ENCODE measurements at places on chromosomes 13 and 19.
A peak's percentile ranks its signal among the peaks of the same experiment; 100 is the strongest.

- no peak for DNase-seq
Measured at GRCh38 chr19:21127001-21127400, 14.8 kb upstream of the ZNF431 start.

DNA sequence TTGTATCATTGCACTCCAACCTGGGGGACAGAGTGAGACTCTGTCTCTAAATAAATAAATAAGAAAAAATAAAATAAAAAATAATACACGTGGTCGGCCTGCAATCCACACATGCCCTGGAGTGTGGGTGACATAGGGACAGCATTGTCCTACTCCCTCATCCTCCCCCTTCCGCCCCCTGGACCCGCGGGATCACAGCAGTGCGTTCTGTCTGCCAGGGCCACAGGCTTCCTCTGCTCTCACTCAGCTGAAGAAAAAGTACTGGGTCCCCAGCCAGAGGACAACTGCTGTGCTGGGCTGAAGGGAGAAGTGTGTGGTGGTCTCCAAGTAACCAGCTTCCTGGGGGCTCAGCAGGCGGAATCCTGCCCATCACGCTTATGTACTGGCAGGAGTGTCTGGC is 6.3 kb downstream of the BCAT2 start:
- DNase-seq: no peak

DNA sequence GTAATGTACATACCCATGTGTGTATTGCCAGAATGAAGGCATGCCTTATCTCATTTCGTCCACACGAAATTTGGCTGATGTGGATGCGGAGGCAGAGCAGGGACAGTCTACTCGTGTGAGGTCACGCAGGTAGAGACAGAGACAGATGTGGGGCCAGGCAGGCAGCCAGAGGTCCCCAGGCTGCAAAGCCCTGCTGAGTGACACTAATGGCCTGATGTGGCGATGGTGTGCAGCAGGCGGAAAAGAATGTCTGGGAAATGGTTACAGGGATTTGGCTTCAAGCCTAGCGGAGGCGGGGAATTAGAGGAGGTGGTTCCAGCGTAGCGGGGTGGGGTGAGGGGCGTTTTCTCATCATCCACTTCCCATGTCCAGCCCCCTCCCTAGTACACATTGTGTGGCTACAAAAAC is 4.2 kb upstream of the IZUMO2 start:
- no peak for DNase-seq

DNA sequence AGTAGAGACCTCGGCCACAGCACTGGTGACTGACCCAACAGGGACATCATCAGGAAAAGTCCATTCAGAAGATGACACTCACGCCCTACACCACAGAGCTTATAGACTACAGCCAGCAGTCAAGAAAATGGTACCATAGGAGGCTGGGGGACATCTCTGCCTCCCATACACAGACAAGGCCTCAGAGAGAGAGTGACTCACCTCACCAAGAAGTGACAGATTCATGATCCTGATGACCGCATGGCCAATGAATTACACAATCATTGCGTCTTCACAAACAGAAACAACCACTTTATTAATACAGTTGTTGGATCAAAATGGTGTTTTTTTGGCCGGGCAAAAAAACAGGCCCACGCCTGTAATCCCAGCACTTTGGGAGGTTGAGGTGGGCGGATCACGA is 260.8 kb upstream of the TSHZ3 start:
- DNase-seq: no peak

DNA sequence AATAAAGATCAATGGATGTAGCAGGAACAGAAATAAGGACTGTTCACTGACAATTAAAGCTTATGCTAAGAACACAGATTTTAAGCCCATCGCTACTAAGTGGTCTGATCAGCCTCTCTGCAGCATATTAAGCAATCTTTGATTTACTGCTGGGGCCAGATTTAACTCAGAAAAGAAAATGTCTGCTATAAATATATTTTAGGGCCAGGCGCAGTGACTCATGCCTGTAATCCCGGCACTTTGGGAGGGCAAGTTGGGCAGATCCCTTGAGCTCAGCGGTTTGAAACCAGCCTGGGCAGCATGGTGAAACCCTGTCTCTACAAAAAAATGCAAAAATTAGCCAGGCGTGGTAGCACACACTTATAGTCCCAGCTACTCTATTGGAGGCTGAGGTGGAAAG is 43.0 kb downstream of the METTL21C start:
- DNase-seq: no peak

DNA sequence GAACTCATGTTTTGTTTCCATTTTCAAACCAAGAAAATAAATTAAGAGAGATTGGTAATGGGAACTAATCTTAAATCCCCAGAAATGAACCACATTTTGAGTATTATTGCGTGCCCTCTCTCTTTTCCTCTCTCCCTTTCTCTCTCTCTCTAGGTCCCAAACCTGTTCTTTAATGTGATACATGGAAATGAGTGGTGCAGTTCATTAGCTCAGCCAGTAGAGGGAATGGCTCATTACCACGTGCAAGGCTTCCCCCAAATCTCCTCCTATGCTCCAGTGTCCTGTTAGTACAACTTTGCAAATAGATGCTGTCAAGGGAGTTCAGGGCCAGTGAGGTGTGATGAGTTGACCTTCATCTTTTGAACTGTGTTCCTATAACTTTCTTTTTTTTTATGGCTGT is 178.4 kb downstream of the FGF9 start:
- DNase-seq: no peak

- no peak for DNase-seq
Measured at GRCh38 chr13:97856304-97856675, 97.2 kb upstream of the IPO5 start.

DNA sequence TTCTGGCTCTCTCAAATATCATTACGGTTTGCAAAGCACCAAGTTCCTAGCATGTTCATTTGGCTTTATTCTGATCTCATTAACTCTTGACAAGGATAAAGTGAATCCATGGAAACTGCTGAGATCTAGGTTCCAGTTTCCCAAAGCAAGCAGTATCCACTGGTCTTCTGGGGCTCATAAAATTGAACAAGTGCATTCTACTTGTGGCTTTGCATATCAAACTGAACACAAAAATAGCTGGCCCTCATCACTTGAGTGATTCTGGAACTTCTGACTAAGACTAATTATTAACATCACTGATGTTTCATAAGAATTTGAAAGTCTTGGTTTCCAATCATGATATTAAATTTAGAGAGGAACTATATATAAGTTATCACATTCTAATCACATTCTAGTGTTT is 6.3 kb upstream of the KCTD12 start:
- DNase-seq: no peak

DNA sequence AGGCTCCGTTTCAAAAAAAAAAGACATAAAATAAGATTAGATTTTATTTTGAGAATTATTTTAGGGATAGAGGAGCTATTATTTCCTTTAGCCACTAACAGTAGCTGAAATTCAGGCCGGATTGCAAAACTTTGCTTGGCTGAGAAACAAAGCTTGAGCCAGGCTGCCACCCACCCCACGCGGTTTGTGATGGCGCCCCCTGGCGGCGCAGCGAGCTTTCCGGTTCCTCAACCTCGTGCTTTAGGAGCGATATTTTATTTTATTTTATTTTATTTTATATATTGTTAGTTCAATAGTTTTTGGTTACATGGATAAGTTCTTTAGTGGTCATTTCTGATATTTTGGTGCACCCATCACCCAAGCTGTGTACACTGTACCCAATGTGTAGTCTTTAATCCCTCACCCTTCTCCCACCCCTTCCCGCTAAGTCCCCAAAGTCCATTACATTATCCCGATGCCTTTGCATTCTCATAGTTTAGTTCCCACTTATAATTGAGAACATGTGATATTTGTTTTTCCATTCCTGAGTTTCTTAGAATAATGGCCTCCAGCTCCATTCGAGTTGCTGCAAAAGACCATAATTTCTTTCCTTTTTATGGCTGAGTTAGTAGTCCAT is 19.8 kb upstream of the CEACAM4 start:
- no peak for DNase-seq

DNA sequence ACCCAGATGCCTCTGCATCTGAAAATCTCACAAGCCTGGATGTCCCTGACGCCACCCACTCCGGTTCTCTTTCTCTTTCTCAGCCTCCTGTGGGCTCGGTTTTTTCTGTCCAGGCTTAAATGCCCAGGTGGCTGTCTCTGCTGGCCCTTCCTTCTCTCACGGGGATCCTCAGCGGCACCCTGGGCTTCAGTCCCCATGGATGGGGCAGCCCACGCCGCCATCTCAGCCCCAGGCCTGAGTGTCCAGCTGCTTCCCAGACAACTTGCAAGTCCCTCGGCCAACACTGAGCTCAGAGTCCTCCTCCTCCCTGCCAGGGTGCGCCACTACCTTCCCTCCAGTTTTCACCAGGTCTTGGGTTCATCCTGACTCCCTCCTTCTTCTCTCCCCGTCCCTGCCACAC is 6.4 kb downstream of the FBN3 start:
- DNase-seq: no peak

GRCh38 chr19:48819366-48819816 is 8.6 kb upstream of the BCAT2 start:
- peak; percentile 98 for DNase-seq

DNA sequence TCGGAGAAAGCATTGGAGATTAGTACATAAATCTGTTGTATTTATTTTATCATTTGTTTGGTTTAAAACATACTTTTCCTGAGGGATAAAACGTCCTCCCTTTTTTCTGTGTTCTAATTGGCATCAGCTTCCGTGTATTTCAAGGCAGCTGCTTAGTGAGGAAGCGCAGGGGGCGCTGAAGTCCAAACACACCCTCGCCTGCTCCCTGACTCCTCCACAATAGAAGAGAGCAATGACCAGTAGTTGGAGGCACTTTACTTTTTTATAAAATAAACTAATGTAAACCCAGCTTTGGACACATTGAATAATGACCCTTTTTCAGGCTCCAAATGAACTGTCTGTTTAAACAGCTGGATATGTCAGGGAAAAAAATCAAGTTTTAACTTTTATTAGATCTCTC is 79.9 kb downstream of the RNASEH2B start:
- no peak for DNase-seq

DNA sequence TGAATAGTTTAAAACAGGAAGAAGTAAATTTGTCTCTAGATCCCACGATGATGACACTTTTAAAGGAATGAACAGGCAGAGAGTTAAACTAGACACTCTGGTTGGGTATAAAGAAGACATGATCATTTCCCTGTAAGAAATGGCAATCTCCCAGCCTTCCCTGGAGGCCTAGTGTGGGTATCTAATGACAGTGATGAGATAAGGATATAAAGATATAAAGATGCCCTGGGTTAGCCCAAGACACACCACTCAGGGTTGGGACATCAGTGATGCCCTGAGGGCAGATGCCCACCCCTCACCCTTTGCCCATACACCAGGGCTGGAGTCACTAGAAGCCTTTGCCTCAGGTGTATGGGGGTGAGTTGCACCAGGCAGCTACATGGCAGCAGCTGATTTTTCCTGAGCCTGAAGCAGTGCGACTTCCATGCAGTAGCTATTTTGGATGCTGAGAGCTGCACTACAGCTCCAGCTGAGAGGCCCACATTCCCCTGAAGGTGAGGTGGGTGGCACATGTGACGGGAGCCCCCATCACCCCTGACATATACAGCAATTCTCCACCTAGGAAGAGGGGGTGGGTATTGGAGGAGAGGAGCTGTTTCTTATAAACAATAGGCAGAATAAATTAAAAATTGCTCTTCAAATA is 177.5 kb downstream of the NDFIP2 start:
- DNase-seq: no peak

- no peak for DNase-seq
Measured at GRCh38 chr13:95121516-95121915, 179.7 kb downstream of the ABCC4 start.

DNA sequence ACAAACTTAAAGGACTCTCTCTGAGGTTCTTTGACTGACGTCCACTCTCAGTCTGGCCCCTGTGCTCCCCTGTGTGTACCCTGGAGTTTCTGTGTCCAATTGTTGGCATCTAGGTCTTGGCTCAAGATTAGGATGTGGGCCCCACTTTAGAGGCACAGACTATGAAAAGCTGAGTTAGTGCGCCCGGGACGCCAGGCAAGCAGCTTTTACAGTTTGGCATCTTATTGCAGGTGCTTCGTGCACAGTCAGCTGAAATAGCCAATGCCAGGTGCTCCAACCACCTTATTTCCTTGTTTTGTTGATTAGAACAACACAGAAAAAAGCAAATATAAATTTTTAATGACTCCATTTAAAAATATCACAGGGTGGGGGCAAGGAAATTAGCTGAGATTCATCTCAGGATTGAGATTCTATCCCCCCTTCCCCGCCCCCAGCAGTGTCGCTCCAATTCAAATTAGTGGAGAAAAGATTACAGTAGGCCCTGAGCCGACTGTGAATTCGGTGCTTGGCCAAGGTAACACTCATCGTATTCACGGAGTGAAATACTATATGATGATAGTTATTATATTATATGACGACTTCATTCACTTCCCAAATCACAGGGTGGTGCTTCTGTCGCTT is 4.3 kb downstream of the SOX1 start:
- DNase-seq: no peak

DNA sequence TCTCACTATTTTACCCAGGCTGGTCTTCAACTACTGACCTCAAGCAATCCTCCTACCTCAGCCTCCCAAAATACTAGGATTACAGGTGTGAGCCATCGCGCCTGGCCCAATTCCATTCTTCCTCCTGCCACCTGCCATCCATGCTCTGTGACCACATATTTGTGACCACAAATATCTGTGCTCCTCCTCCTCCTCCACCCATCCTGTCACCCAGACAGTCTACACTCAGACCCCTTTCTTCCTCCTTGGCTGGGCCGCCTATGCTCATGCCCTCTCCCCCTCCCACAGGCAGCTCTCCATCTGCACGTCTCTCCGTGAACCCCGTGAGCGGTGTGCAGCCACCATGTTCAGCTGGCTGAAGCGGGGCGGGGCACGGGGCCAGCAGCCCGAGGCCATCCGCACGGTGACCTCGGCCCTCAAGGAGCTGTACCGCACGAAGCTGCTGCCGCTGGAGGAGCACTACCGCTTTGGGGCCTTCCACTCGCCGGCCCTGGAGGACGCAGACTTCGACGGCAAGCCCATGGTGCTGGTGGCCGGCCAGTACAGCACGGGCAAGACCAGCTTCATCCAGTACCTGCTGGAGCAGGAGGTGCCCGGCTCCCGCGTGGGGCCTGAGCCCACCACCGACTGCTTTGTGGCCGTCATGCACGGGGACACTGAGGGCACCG is 3.2 kb downstream of the EHD2 start:
- DNase-seq: no peak

- no peak for DNase-seq
Measured at GRCh38 chr13:73321043-73321442, 262.2 kb downstream of the KLF5 start.

DNA sequence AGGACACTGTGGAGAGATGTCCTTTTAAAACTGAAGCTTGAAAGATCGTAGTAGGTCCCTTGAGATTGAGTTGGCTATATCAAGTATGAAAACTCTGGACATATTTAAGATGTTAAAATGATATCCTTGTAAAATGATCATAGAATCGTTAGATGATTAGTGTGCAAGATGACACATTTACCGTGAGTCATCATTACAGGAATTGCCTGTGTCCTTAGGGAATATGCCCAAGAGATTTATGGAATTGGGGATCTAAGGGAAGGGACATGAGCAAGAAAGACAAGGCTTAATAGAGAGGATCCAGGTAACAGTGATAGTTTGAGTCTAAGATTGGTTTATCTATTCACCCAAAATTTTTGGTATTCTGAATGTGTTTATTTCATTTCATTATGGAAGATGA is 233.7 kb downstream of the GPC5 start:
- DNase-seq: no peak

All from lower leg skin (tissue), 4 donors.